ENCODE measurements at places on chromosomes 12 and 14.
A peak's percentile ranks its signal among the peaks of the same experiment; 100 is the strongest.

- DNase-seq = no peak
Measured at GRCh38 chr14:80271389-80271788, 60.1 kb upstream of the DIO2 start.

DNA sequence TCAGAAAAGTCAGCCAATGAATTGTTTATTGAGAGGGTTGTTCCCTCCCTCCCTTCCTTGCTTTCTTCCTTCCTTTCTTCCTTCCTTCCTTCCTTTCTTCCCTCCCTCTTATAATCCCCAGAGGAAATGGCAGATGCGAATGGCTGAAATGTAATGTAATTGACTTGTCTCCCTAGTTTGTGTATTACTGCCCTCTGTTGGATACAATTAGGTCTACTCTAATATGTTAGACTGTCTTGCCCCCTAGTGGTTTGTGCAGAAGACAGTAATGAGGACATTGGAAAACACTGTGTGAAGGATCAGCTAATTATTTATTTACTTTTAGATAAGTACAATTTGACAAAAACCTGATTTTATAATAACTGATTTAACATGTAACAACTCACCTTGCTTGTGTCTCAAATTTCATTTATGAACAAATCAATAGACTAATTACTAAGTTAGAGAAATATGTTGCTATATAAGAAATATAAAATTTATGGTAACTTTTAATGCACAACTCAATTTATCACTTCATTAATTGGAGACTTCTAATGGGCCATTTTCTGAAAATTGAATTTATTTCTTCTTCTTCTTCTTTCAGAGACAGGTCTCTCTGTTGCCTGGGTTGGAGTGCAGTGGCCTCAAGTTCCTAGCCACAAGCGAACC is 229.8 kb upstream of the LRIG3 start:
- DNase-seq = peak; percentile 67

GRCh38 chr14:22448905-22449599 is 140.0 kb downstream of the DAD1 start:
- no peak for DNase-seq

GRCh38 chr12:62647586-62647985 is 181.0 kb downstream of the MON2 start:
- DNase-seq = no peak

DNA sequence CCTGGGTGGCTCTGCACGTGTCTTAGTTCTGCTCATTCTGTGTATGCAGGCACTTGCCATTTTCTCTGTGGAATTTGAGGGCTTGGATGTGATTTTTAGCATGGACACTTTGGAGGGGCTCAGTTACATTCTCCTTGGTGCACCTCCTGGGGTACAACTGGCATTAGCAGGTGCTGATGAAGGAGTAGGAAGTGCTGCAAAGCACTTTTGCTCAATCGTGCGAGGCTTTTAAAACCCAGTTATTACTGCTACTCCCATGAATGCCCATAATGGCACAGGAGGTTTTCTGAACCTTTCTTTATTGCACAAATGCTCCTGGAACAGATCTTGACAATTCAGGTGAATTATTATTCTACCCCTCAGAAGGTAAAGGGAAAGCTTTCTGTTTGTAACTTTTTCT is 78.7 kb downstream of the SLC25A47 start:
- no peak for DNase-seq

GRCh38 chr12:12836571-12836970 is 23.4 kb downstream of the DDX47 start:
- no peak for DNase-seq

DNA sequence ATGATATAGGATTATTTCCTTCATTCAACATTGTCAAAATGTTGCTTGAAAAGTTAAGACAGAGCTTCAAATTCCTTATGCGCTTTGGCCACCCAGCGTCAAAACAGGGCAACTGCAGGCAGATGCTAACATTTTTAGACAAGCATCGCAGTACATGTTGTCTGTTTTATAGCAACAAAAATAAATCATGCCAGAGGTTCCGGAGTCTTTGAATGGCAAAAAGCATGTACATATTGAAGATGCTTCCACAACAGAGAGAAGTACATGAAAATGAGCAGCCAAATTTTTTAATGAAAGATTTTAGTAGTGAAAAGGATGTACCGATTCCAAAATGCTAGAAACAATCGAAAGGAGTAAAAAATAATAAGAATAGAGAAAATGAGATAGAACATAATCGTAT is 49.8 kb upstream of the USP15 start:
- no peak for DNase-seq

DNA sequence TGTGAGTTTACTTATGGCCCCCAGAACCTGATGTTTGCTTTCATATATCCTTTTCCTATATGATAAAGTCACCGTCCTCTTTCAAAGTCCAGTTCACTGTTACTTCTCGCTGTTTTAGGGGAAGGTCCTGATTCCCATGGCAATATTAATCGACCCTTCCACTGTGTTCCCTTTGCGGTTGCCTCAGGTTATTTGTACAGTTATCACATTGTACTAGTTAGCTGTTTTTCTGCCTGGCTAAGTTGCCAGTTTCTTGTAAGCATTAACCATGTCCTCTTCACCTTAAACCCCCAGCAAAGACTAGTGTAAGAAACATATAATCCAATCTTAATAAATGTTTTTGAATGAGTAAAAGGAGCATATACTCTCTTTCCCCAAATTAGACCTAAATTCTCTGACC is 115.0 kb upstream of the PPFIA2 start:
- no peak for DNase-seq

DNA sequence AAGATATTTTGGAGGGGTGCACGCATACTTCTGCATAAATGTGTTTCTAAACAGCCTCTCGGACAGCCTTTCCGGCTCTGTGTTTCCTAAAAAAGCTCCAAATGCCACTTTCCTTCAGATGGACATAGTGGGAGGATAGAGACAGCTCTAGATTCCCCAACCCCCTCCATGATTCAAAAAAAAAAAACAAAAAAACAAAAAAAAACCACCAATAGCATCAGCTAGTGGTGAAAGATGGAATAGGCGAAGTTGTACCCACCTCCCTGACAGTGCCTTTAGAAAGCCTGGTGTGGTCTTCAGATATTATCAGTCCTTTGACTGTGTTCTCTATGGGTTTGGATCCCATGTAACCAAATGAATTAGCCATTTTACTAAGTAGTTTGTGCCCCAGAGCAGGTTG is 94.1 kb downstream of the PHETA1 start:
- DNase-seq = no peak

GRCh38 chr14:92633724-92634123 is 114.7 kb downstream of the LGMN start:
- DNase-seq = no peak

DNA sequence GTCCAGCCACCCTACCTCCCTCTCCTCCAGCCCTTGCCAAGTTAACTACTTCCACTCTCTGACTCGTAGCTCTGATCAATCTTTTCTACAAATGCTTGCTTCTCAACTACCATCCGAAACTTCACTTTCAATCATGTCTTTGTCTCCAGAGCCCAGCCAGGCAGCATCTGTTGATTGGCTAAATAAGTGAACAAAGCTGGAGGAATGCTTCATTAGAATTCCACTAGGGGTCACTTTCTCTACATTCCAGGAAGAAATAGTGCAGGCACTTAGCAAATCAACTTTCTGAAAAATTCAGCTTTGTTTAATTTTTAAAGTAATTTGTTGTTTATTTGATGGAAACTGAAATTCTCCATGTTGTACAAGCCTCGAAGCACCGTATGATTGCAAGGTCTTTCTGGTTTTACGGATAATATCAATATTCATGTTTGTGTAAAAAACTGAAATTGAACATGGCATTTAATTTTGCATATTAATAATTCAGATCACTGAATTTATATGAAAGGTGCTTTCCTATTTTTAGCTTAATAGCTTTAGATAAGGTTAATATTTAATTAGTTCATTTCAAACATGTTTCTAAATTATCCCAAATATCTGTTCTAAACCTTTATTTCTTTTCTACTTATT is 32.4 kb upstream of the HELB start:
- DNase-seq = peak; percentile 2

DNA sequence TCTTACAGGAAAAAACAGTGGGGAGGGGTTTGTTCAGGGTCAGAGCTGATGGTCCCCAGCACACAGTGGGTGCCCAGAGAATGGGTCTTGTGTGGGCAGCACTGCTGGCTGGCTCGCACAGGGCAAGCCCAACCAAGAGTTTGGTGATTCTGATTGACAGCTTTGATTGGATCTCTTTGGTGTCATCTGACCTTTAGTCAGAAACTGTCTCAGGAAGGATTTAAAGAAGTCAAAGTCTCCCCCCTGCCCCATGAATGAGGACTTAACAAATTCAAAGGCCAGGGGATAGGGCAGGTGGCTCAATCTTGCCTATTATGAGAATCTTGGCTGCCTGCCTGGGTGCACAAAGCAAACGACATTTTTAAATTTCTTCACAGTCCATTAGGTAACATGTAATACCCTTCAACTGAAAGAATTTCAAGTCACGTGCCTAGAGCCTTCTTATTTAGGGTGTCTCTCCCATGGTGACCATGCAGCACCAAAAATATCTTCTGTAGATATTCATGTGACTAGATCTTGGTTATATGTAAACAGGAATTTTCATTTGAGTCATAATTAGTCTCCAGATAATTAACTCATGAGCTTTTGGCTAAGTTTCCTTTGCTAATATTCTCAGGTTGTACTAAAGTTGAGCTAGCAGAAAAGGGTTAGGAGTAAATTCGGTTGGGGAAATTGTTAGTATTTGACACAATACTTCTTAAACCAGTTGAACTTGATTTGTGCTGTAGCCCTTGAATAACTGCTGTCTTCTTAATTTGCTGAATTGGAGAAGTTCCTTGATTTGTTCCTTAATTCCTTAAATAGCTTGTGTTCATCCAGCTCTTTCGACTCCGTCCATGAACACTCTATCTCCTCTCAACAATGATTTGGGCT is 54.5 kb upstream of the HECTD1 start:
- DNase-seq = no peak

DNA sequence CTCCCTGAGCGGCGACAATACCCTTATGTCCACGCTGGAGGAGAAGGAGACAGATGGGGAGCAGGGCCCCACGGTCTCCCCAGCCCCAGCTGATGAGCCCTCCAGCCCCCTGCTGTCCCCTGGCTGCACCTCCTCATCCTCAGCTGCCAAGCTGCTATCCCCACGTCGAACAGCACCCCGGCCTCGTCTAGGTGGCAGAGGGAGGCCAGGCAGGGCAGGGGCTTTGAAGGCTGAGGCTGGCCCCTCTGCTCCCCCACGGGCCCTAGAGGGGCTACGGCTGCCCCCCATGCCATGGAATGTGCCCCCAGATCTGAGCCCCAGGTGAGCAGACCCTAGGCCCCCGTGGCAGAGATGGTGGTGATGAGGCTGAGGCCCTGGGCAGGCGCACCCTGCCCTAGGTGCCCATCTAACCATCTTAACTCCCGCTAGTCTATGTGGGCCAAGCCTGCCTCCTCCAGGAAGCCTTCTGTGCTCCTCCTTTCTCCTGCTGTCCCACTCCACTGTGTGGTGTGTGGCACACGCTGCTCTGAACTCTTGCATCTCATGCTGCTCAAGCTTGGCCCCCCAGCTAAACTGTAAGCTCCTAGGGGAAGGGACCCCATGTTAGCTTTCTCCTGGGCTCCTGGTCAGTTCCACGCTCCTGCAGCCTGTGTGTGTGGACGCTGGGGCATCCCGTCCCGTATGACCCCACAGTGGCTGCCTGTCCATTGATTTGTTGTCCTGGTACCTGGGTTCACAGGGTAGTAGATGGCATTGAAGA is 12.1 kb downstream of the MCRS1 start:
- DNase-seq = no peak

DNA sequence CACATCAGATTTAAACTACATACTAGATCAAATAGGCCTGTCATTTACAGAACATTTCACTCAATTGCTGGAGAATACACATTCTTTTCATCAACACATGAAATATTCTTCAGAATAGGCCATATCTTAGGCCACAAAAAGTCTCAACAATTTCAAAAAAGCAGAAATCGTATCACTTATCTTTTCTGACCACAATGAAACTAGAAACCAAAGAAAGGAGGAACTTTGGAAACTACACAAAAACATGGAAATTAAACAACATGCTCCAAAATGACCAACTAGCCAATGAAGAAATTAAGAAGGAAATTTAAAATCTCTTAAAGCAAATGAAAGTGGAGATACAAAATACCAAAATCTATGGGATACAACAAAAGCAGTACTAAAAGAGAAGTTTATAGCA is 35.1 kb downstream of the PARP11 start:
- DNase-seq = no peak

DNA sequence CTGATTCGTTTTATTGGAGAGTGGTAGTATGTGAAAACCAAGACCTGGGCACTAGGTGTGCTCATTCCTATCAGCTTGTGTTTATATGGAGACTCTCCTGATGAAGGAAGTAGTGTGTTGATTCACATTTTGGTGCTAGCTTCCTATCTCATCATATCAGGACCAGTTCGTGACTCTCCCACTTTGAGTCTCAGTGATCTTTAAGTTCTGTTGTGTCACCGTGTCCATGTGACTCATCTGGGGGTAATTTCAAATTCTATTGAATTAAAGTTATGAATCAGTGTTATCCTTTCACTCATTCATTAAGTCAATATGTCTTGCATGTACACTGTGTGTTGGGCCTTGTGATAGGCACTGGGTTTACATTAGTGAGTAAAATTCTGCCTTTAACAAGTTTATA is 180.2 kb downstream of the CACNA1C start:
- DNase-seq = no peak

DNA sequence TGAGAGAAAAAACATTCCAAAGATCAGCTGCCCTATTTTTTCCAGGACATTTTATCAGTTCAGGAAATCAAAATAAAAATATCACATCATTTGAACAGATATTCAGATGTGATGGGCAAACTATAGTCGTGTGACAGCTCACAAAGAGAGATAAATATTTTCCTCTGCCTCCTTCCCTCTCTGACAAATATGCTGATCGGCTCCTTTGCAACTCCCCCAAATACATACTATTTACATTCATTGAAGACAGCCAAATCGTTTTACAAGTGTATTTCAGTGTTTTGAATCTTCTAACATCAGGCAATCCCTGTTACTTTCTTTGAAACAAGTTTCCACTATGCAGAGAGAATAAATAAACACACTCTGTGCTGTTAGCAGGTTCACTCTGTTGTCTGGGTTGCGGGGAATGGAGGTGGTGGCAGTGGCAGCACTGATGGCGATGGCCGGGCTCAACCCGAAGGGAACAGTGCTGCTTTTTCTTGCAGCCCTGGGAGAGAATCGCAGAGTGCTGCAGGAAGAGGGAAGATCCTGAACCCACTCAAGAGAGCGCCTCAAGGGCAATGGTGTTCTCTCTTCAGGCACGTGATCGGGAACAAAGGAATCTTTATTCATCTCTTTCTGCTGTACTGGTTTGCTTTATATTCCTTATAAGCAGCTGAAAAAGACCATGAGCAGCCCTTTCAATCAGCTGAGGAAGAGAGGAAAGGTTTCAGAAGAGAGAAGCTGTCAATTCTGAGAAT is 142.5 kb downstream of the PHLDA1 start:
- no peak for DNase-seq

DNA sequence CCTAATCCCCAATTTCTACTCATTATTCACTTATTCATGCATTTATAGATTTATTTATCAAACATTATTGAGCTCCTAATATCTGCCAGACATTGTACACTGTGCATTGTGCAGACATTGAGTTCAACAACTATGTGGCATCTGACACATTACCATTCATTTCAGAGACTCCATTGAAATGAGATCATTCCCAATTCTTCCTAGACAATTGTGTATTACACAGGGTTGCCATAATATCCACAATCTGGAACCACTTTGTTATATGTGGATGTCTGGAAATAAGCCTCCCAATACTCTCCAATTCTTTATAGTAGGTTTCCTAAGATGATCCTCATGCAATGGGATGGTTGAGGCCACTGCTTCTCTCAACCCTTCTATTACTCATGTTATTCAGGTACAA is 165.0 kb downstream of the OTOGL start:
- DNase-seq = no peak

All from NCI-H524 treated with DMSO at 0.1 percent for 48 hours (cell line).